Sigmoid colon (tissue), 7 donors: ENCODE measurements at places on chromosomes 3 and 15.

- no peak for DNase-seq
Observed at GRCh38 chr3:182375916-182376315, 417.4 kb upstream of the ATP11B start.

GRCh38 chr15:82263350-82263749 is 732 bp downstream of the SAXO2 start:
- no peak for DNase-seq

DNA sequence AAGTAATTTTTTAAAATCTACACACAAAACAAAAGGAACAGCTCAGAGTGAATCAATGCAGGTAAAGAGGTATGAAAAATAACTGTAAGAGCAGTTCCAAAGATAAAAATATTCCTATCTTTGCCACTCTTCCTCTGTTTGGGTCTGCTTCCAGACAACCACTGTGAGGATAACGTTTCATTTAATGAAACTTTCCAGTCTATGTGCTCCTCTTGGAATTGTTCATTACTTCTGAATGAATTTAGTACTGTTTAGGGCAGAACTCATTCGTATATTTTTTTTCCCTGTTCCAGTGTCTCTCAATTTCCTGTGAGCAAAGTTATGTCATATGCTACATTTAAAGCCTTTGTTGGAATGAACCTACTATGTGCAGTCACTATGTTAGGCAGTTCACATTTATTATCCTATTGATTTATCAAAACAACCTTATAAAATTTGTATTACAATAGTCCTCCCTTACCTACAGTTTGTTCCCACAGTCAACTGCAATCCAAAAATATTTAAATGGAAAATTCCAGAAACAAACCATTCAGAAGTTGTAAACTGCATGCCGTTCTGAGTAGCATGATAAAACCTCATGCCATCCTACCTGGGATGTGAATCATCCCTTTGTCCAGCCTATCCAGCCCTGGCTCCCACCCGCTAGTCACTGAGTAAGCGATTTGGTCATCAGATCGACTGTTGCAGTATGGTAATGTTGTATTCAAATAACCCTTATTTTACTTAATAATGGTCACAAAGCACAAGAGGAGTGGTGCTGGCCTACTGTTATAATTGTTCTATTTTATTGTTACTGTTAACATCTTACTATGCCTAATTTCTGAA is 98.1 kb downstream of the TMCC1 start:
- DNase-seq = no peak

DNA sequence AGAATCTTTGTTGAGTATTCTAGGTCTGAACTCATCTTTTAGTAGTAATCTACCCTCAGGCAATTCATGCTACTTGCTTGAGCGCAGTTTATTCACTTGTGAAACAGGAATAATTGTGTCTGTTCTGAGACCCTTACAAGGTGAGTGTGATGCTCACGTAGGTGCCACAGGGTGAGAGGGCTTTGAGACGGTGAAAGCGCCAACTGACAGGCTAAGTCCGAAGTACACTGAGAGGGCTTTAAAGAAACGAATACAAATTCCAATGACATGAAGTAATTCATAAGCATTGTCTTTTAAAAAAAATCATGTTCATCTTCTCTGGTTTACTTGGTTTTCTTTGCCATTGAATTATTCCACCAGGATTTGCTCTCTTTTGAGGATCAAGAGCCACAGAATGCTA is 393.7 kb upstream of the RGMA start:
- no peak for DNase-seq

GRCh38 chr3:94887065-94887464 is 824.2 kb downstream of the NSUN3 start:
- no peak for DNase-seq
